ENCODE measurements at places on chromosomes 4 and X.

DNA sequence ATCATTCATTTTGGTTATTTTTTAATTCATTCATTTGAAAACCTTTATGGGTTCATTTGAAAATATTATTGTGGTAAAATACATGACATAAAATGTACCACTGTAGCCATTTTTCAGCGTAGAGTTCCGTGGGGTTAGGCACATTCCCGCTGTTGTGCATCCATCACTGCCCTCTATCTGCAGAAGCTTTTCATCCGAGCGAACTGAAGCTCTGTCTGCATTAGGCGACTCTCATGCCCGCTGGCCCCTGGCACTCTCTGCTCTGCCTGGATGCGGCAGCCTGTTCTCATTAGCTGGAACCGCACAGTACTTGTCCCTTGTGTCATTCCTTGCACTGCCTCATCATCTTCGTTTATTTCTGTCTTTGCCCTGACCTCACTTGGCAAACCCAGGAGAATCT is 17.5 kb downstream of the CFAP99 start:
- H3K27ac ChIP-seq = no peak overlapping the region
- H3K36me3 ChIP-seq = no peaks in the 10 kb centered on the region
- no peaks in the 10 kb centered on the region for H3K4me1 ChIP-seq
- no peak overlapping the region for H3K4me3 ChIP-seq
- DNase-seq = no peak
- no peaks in the 10 kb centered on the region for H3K27me3 ChIP-seq

DNA sequence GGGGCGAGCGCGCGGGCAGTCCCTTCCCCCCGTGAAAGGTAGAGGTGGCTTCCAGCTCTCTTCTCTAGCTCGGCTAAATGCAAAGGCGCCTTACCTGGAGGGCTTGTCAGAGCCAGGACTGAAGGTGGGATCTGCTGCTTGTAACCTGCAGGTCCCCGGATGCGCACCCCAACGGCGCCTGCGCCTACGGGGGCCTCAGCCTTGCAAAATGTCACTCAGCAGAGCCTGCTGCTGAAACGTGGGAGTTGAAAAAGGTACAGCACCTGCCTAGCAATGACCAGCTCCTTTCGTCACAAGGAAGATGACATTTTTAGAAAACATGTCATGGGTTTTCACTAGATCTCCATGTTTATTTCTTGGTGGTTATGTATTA is 583 bp downstream of the ABHD18 start:
- peaks cover 24% of the 10 kb centered on the region for H3K4me1 ChIP-seq
- DNase-seq = peak; percentile 79
- H3K27me3 ChIP-seq = no peaks in the 10 kb centered on the region
- H3K4me3 ChIP-seq = peak overlapping the region; percentile 86

- H3K4me3 ChIP-seq = no peak overlapping the region
- no peak overlapping the region for H3K27ac ChIP-seq
- H3K27me3 ChIP-seq = no peaks in the 10 kb centered on the region
- no peak for DNase-seq
- H3K36me3 ChIP-seq = no peaks in the 10 kb centered on the region
Observed at GRCh38 chr4:11821772-11822430, 393.2 kb upstream of the HS3ST1 start.

DNA sequence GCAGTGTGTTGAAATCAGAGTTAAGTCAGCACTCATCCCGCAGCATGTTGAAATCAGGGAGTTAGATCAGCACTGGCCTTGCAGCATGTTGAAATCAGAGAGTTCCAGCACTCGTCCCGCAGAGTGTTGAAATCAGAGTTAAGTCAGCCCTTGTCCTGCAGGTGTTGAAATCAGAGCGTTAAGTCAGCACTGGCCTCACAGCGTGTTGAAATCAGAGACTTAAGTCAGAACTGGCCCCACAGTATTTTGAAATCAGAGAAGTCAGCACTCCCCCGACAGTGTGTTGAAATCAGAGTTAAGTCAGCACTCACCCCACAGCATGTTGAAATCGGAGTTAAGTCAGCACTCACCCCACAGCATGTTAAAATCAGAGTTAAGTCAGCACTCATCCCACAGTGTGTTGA is 10.9 kb upstream of the UVSSA start:
- H3K4me1 ChIP-seq = peaks cover 8% of the 10 kb centered on the region
- H3K36me3 ChIP-seq = peaks cover 50% of the 10 kb centered on the region
- H3K4me3 ChIP-seq = no peak overlapping the region
- no peaks in the 10 kb centered on the region for H3K27me3 ChIP-seq

GRCh38 chr4:174520660-174521059 is 1.6 kb downstream of the HPGD start:
- DNase-seq = peak; percentile 20
- H3K4me1 ChIP-seq = peaks cover 10% of the 10 kb centered on the region
- H3K36me3 ChIP-seq = no peaks in the 10 kb centered on the region
- peaks cover 8% of the 10 kb centered on the region for H3K27me3 ChIP-seq

GRCh38 chrX:41085512-41085877 is 250 bp downstream of the USP9X start:
- H3K4me1 ChIP-seq = peaks cover 26% of the 10 kb centered on the region
- peak overlapping the region; percentile 98 for H3K27ac ChIP-seq
- no peaks in the 10 kb centered on the region for H3K27me3 ChIP-seq
- H3K36me3 ChIP-seq = no peaks in the 10 kb centered on the region
- DNase-seq = peak; percentile 84
- no peak overlapping the region for H3K4me3 ChIP-seq

- no peak overlapping the region for H3K27ac ChIP-seq
- no peak for DNase-seq
- no peaks in the 10 kb centered on the region for H3K27me3 ChIP-seq
- no peak overlapping the region for H3K4me3 ChIP-seq
- no peaks in the 10 kb centered on the region for H3K4me1 ChIP-seq
- H3K36me3 ChIP-seq = no peaks in the 10 kb centered on the region
Observed at GRCh38 chrX:133171962-133172708, 46.0 kb downstream of the TFDP3 start.

- H3K4me1 ChIP-seq = no peaks in the 10 kb centered on the region
- no peaks in the 10 kb centered on the region for H3K27me3 ChIP-seq
Observed at GRCh38 chr4:42234817-42235216, 82.4 kb upstream of the BEND4 start.

DNA sequence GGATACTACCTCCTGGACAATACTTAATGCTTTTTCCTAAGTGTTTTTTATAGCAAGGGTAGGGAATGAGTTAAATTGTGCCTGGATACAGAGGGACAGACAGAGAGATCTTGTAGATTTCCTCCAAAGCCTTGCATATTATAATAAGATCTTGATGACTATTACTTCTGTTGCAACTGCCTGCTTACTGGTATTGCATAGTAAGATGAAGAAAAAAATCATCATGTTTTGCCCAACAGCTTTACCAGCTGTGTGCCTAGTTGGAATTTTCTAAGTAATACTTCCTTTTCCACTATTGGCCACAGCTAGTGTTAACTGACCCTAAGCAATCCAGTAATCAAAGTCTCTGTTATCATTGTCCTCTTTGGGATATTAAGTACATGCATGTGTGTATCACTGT is 139.0 kb downstream of the DCK start:
- no peak for DNase-seq
- no peaks in the 10 kb centered on the region for H3K36me3 ChIP-seq
- no peak overlapping the region for H3K27ac ChIP-seq
- no peaks in the 10 kb centered on the region for H3K27me3 ChIP-seq

- no peak for DNase-seq
- no peak overlapping the region for H3K27ac ChIP-seq
- no peak overlapping the region for H3K4me3 ChIP-seq
Observed at GRCh38 chrX:45712067-45712466, 511.4 kb upstream of the DIPK2B start.

GRCh38 chrX:53678667-53679066 is 7.9 kb downstream of the HUWE1 start:
- DNase-seq = peak; percentile 20
- peaks cover 22% of the 10 kb centered on the region for H3K4me1 ChIP-seq
- H3K27me3 ChIP-seq = no peaks in the 10 kb centered on the region
- peaks cover 36% of the 10 kb centered on the region for H3K36me3 ChIP-seq

GRCh38 chr4:15333692-15334633 is 93.9 kb upstream of the C1QTNF7 start:
- no peak for DNase-seq
- H3K36me3 ChIP-seq = no peaks in the 10 kb centered on the region
- H3K4me3 ChIP-seq = no peak overlapping the region

GRCh38 chr4:124631760-124632159 is 80.8 kb downstream of the ANKRD50 start:
- no peak overlapping the region for H3K4me3 ChIP-seq
- no peaks in the 10 kb centered on the region for H3K27me3 ChIP-seq
- no peak for DNase-seq
- no peaks in the 10 kb centered on the region for H3K36me3 ChIP-seq
- no peak overlapping the region for H3K27ac ChIP-seq

DNA sequence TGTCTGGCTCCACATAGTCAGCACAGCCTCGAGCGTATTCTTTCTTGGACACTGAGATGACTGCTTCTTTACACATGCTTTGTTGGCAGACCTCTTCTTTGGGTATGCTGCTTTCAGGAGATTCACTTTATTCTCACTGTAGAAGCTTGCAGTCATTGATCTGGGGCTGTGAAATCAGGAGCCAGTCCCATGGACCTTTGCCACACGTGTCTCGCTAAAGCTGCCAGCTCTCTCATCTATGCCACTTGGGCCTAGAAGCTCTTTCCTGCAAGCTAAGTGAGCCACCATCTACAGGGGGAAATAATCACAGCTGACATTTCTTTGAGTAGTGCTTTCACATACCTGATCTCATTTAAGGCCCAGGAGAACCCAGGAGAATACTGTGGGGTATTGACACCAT is 5.0 kb downstream of the RASL11B start:
- no peak overlapping the region for H3K4me3 ChIP-seq
- no peaks in the 10 kb centered on the region for H3K36me3 ChIP-seq
- peaks cover 6% of the 10 kb centered on the region for H3K4me1 ChIP-seq
- no peak for DNase-seq
- H3K27ac ChIP-seq = no peak overlapping the region
- peaks cover 7% of the 10 kb centered on the region for H3K27me3 ChIP-seq

DNA sequence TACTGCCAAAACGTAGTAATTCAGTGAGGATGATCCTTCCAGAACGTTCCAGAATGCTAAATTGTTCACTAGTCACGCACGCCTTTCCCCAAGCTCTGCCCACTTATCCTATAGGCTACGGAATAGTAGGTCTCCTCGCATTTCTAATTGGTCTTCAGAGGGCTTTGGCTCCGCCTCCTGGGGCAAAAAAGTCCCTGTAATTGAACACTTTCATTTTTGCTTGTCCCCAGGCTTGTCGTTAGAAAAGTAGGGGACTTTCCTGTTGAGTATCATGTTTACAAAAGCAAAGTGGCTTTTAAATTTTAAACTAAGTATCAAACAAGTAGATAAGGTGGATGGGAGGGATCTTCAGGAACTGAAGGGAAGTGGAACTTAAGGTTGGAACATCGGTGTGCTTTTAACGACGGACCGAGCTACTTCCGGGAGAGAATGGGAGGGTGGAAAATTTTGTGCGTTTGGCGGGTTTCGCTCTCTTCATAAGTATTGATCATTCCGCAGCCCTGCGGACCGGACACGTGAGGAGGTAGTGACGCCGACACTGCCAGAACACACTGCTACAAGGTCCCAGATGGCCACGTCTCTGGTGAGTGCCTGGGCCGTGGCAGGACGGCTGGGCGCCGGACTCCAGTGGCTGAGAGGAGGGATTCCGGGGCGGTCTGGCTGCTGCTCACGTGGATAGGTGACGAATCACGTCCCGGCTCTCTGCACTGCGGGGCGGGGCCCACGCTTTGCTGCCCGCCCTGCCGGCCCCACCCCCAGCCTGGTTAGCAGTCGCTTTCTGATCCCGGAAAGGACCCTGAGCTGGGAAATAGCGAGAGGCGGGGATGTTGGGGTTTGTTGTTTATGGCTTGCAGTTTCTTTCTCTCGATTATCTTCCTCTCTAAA is at the start of gene NXT2:
Gene NXT2, plus strand, starts transcription at position 406 of the 885 bp plus-strand sequence. Its CDS starts 163 bp downstream, at position 569.
- peaks cover 6% of the 10 kb centered on the region for H3K27me3 ChIP-seq
- H3K4me1 ChIP-seq = peaks cover 4% of the 10 kb centered on the region
- H3K27ac ChIP-seq = peak within 1 kb of the TSS; percentile 89

DNA sequence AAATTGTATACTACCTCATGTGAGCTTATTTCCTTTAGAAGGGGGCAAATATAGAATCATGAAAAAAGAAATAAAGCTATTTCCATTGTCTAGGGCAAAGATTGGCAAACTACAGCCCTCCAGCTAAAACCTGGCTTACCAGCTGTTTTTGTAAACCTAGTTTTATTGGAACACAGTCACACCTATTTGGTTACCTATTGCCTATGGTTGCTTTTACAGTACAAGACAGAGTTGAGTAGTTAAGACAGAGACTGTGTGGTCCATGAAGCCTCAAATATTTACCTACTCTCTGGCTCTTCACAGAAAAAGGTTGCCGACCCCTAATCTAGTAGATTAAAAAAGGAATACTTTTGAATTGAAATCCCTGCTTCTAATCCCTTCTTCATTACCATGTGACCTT is 88.8 kb upstream of the ENPP6 start:
- no peak overlapping the region for H3K27ac ChIP-seq
- peaks cover 15% of the 10 kb centered on the region for H3K4me1 ChIP-seq
- no peak overlapping the region for H3K4me3 ChIP-seq
- no peaks in the 10 kb centered on the region for H3K27me3 ChIP-seq
- no peak for DNase-seq

DNA sequence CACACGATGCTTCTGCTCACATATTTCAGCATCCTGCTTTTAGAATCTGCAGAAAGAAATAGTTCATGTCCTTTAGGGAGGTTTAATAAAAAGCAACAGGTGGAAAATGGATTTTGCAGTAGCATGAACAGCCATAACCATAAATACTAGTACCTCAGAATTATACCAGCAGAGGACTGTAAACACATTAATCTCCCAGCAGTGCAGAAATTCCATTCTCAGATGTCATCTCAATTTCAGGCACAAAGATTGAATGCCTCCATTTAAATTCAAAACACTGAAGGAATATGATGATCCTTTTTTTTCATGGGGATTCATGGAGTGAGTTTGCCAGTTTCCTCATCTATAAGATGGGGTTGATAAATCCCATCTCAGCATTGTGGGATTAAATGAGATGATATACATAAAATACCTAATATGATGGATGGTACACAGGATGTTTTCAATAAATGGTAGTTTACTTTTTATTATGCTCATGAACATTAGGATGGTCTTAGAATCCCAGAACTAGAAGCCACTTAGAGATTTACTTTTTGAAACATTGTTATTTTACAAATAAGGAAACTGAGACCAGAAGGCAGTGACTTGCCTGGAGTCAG is 566 bp upstream of the LIMCH1 start:
- no peak overlapping the region for H3K4me3 ChIP-seq
- no peaks in the 10 kb centered on the region for H3K36me3 ChIP-seq
- H3K27me3 ChIP-seq = no peaks in the 10 kb centered on the region
- no peak for DNase-seq

DNA sequence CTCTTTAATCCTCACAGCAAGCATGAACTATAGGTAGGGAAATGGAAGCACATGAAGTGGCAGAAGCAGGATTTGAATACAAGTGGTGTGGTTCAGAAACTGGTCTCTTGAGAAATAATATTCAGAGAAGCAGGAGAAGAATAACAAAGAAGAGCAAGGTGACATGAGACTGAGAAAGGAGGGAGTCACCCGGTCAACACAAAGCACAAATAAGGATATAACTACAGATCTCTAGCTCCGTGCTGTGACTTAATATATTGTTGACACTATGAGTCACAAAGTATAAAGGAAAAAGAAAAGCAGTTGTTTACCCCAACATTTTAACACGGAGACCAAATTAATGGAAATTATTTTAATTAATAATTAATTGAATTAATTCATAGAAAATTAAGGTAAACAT is 204.5 kb downstream of the CPE start:
- H3K27me3 ChIP-seq = no peaks in the 10 kb centered on the region
- no peaks in the 10 kb centered on the region for H3K36me3 ChIP-seq
- H3K4me1 ChIP-seq = no peaks in the 10 kb centered on the region
- no peak overlapping the region for H3K27ac ChIP-seq
